ENCODE measurements at places on chromosomes 2 and 18.

DNA sequence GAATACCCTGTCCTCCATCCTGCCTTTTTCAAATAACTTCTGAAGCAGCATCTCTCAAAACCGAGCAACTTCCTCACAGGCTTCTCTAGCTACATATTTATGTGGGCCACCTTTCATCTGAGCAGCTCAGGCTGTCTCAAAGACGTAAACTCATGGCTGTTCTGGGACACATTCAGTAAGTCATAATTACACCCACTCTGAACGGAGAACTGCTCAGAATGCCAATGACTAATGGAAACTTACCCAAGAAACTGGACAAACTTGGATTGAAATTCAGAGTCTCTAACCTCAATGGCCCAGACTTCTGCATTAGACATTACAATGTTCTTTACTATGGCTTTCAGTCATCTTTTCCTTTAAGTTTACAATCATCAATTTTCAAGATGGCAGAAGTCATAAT, 145.2 kb downstream of the RAD51AP2 start:
- no peak for DNase-seq

- DNase-seq: no peak
Observed at GRCh38 chr2:63049970-63050333, 678 bp upstream of the OTX1 start.

GRCh38 chr2:220162320-220162719, 534.9 kb downstream of the SLC4A3 start:
- DNase-seq: no peak

GRCh38 chr2:123434546-123435395, 590.3 kb upstream of the CNTNAP5 start:
- DNase-seq: no peak

GRCh38 chr2:219661197-219661954, 33.9 kb downstream of the SLC4A3 start:
- DNase-seq: no peak

GRCh38 chr18:35512761-35513160, 15.0 kb upstream of the INO80C start:
- DNase-seq: no peak

DNA sequence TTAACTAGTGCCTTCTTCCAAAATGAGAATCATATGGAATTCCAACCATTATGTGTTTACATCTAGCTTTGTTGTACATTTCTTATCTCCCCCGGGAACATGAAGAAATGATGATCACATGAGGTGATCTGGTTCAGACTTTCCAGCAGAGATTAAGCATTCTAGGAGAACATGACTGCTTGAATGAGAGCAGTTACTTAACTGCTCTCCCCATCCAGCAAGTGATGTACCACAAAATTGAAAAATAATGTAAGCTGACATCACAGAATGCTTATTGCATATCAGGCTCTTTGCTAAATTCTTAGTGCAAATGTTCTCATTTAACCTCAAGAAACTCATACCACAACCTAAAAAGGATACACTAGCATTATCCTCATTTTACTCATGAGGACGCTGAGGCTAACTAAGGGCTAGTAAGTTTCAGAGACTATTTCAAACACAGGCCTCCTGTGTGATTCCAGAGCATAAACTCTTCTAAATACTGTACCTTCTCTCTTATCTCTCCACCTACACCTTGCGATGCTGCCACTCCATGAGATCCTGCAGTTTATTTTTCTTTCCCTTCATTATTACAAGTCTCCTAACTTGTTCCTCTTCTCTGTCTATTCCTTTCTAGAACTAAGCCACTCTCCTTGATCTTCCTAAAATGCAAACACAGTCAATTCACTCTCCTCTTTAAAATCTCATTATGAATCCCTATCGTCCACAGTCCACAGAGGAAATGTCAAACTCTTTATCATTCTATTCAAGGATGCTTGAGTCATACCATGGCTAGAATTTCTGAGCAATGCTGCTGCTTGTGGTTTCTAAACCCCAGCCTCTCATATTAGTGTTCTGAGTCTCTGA, 1224.8 kb upstream of the ZEB2 start:
- no peak for DNase-seq

DNA sequence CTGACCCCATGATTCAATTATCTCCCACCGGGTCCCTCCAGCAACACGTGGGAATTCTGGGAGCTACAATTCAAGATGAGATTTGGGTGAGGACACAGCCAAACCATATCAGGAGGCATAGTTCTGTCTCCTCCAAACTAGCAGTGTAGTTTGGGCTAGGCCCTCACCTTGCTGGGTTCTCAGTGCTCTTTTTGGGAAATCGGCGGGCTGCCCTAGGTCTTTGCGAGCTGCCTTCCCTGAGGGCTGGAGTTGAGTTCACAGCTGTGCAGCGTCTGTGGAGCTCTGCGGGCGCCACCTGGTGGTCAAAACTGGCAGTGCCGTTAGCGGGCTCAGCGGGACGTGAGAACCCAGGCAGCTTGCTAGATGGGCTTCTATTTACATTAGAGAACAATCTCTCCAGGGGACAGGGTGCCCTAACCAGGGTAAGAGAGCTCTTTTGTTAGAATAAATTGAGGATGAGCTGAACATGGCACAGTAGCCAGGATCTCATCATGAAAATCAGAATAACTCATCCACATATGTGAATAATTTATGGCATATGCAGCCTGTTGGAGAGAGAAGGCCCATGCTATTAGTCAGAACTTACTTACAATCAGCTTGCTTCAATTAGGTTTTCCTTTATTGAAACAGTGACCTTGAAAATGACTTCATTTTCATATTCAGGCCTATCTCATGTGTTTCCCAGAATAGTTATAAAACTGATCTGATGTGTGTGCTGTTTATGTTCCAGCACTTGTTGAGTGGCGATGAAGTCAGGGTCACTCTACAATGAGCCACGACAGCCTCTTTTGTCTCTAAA, 27.4 kb upstream of the YES1 start:
- peak; percentile 74 for DNase-seq

- DNase-seq: no peak
Observed at GRCh38 chr2:100192825-100193224, 50.4 kb upstream of the AFF3 start.

DNA sequence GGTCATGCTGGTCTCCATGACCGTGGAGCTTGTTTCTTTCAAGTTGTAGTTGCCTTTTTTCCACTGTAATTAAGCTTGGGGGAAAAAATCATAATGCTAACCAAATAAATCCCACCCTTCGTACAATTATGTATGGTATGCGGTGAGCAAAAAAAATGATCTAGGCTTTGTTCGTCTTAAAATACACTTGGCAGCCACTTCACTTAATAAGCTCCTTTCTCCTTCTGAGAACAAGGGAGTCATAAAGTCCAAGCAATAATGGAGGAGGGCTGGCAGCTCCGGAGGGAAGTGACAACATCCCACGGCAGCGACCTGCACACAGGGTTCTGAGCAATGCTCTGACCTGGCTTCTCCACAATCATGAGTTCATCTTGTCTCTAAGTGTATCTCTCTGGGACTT, 91.2 kb upstream of the KLHL29 start:
- DNase-seq: no peak

DNA sequence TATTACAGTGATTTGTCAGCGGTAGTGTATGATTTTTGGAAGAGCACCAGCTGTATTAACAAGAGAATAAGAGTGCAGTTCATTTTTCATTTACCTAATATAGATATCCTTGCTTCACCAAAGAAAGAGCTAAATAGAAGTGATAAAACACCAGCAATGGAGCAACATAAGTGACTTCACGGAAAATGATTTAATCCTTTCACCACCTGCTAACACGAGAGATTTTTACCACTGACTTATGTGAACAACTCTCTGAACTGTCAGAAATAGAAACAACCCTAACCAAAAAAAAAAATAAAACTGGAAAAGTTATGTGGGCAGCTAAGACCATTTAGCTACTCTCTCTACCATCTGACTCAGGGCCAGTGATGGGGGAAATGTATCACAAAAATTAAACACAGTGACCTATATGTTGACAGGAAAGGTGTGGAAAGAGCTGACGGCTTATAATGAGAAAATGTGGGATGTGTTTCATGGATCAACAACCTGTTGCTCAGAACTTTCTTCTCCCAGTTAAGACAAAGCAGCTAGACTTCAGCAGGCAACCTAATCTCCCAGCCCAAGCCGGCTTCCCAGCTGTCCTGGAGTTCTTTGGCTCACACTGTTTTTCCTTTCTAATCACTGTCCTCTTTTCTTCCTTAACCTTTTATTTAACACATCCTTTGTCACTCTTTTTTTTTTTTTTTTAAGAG, 272.7 kb downstream of the SS18 start:
- no peak for DNase-seq

DNA sequence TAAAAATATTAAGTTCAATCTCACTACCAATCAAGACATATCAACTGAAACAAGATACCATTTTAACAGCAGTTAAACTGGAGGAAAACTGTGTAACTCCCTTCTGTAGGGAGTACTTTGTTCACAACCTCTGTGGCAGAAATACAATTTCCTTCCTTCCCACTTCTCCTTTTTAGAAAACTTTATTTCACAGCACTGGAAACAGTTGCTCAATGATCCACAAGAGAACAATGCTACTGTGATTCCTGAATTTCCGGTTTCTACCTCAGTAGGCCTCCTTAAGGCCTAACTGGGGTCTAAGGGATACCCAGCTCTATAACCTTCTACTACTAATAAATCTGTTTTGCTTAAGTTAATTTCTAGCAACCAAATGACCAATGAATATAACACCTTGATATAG, 14.1 kb downstream of the TLK1 start:
- no peak for DNase-seq

GRCh38 chr2:3612639-3613523, 18.0 kb downstream of the COLEC11 start:
- DNase-seq: no peak

GRCh38 chr2:226640501-226640900, 159.1 kb downstream of the IRS1 start:
- no peak for DNase-seq

DNA sequence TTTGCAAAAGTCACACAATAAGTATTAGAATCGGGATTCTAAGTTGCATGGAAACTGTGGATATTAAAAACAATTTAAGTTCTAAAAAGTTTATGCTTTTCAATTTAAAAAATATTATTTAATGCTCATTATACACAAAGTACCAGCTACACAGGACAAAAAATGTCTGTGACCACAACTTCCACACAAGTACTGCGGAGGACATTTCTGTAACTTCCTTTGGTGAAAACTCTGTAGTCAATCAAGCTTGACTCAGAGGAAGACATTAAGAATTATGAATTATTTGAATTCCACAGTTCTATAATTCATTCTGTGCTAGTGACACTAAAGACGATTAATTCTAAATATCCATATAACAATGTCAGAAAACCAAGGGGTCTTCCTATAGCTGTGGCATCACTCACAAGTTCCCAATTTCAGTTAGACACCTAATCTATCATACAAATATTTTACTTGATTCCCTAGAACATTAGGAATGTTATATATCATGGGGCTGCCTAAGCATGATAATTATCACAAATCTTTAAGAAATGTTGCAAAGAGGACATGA, 120.5 kb downstream of the AFF3 start:
- no peak for DNase-seq

DNA sequence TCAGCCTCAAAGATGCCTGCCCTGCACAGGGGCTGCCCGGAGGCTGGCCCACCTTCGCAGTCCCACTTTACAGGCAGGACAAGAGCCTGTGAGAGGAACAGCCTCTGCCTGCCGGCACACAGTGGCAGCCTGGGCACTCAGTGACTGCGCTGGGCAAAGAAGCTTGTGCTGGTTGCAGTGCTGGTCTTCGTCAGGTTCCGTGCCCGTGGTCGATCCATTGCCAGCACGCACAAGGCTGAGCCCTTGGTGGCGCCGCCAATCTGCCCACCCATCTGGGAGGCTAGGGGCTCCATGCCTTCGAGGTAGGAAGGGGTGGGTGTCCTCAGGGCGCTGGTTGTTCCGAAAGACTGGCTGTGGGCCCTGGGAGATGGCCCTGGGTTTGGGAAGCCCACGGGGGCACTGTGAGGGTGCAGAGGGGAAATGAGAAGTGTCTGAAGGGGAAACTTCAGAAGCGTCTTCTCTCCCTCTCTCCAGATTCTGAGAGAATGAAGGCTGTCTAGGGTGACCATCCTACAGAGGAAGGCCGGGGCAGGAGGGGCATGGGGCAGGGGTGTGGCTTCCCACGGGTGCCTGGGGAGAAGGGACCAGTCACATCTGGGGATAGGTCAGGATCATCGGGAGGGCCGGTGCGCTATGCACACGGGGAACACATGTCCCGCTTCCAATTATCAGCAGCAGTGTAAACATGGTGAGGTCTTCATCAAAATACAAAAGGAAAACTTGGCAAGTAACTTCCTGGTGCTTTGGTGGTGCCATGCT, 49.1 kb upstream of the HS6ST1 start:
- no peak for DNase-seq

DNA sequence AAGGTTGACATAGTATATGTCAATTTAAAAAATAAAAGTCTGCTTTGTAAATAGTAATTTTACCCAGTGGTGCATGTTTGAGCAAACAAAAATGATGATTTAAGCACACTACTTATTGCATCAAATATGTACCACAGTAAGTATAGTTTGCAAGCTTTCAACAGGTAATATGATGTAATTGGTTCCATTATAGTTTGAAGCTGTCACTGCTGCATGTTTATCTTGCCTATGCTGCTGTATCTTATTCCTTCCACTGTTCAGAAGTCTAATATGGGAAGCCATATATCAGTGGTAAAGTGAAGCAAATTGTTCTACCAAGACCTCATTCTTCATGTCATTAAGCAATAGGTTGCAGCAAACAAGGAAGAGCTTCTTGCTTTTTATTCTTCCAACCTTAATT, 78.6 kb upstream of the CSRNP3 start:
- DNase-seq: no peak

All from effector memory CD4-positive, alpha-beta T cell (primary cell).